ENCODE measurements at places on chromosomes 3 and 15.

GRCh38 chr3:131713416-131714123 is 210.8 kb upstream of the MRPL3 start:
- DNase-seq = no peak

DNA sequence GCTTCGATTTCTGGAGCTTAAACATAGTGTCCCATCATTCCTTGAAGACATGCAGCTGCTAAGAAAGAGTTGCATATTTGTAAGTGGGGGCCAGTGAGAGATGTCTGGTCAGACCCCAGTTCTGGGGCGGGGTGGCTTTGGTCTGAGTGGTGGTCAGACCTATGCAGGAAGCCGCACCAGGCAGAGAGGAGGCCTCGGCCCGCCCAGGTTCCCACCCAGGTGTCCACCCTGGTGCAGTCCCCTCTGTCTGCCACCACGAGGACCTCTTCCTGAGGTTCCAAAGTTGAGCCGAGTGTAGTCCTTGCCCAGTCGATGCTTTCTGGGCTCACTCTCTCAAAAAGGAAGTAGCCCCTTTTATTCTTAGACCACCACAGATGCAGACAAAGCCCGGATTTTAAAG is 122.6 kb upstream of the DLG1 start:
- no peak for DNase-seq

DNA sequence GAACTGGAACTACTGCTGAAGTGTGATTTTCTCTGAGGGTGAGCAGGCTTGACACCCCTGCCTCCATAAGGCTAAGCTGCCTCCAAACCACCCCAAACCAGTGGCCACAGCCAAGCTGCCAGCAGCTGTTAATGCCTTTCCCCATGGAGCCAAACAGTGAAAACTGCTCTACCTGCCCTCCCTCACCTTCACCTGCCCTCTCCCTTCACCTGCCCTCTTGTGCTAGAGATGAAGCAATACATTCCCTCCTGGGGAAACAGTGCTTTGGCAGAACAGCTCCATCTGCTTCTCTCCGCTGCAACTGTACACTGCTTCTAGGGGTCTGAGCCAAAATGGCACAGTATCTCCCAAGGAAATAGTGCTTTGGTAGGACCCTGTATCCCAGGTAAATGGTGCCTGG is 374.1 kb downstream of the FHIT start:
- no peak for DNase-seq

- DNase-seq = no peak
Measured at GRCh38 chr3:140493271-140493670, 184.6 kb upstream of the TRIM42 start.
